CD8-positive, alpha-beta memory T cell (primary cell): ENCODE measurements at places on chromosomes 4 and X. TPM values are rescaled to one million over a fixed set of nuclear protein-coding genes. Genes with fewer than 3 reads are reported as not detected.

MAGEC1 gene
- not detected for total RNA-seq

CXCL1 gene
- total RNA-seq: not detected

NDST3 gene
- not detected for total RNA-seq

- no peak for DNase-seq
- no peaks in the 10 kb centered on the region for H3K27me3 ChIP-seq
Observed at GRCh38 chrX:75155447-75155826, 646 bp downstream of the ABCB7 start.

DNA sequence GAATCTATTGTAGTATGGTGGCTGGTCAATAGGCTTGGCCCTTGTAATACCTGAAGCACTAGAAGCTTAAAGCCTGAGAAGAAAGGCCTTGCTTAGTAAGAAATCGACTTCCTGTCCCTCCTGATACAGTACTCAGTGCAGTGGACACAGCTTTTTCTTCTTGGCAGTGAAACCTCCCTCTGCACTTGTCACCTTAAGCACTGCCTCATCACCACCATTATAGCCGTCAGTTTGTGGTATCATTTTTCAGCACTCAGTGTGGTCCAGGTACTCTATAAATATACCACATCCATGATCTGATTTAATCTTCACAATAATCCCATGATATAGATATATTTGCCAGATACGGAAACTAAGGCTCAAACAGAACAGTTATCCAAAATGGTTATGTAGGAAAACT lies 75.2 kb downstream of the PALLD start:
- no peaks in the 10 kb centered on the region for H3K27me3 ChIP-seq
- H3K4me1 ChIP-seq: no peaks in the 10 kb centered on the region
- H3K36me3 ChIP-seq: no peaks in the 10 kb centered on the region

DNA sequence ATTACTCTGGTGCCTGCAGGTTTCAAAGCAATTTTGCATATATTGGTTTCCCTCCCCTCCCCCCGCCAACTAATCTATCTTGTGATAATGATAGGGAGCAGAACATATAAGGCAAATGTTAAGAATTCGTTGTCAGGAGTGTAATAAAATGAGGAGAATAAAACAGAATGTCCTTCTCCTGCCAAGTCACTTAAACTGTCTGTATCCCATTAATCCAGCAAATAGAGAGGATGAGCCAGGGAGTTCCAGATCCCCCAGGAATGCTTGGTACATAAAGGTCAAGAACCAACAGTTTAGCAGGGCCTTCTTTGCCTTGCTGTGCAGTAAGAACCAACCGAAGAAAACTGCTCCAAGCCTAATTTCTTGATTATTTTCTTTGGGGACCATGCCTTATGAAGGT lies 141.4 kb downstream of the AMELX start:
- H3K4me3 ChIP-seq: no peak overlapping the region
- DNase-seq: no peak
- H3K27me3 ChIP-seq: no peaks in the 10 kb centered on the region
- H3K36me3 ChIP-seq: no peaks in the 10 kb centered on the region
